ENCODE measurements at places on chromosomes 1 and 21.

DNA sequence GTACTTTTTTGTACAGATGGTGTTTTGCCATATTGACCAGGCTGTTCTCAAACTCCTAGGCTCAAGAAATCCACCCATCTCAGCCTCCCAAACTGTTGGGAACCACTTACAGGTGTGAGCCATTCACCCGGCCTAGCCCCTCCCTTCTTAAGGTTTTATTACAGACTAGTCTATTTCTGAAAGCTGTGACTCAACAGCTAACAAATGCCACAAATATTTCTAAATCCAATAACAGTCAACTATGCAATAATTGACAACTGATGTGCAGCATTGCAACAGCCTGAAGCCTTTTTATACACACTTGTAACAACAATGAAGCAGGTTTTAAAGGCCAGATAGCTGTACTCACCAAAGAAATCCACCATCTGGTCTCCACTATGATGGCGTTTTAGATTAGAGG lies 51.4 kb downstream of the GRIK1 start:
- no peak overlapping the region for H3K27ac ChIP-seq
- H3K4me1 ChIP-seq = no peaks in the 10 kb centered on the region
- H3K27me3 ChIP-seq = no peaks in the 10 kb centered on the region
- no peaks in the 10 kb centered on the region for H3K36me3 ChIP-seq
- no peak for DNase-seq

- H3K27me3 ChIP-seq = peaks cover 15% of the 10 kb centered on the region
- H3K36me3 ChIP-seq = peaks cover 48% of the 10 kb centered on the region
- DNase-seq = peak; percentile 94
- H3K4me3 ChIP-seq = peak overlapping the region; percentile 93
- peaks cover 43% of the 10 kb centered on the region for H3K4me1 ChIP-seq
These were observed 596 bp downstream of the CD247 start for GRCh38 chr1:167517535-167518330.

DNA sequence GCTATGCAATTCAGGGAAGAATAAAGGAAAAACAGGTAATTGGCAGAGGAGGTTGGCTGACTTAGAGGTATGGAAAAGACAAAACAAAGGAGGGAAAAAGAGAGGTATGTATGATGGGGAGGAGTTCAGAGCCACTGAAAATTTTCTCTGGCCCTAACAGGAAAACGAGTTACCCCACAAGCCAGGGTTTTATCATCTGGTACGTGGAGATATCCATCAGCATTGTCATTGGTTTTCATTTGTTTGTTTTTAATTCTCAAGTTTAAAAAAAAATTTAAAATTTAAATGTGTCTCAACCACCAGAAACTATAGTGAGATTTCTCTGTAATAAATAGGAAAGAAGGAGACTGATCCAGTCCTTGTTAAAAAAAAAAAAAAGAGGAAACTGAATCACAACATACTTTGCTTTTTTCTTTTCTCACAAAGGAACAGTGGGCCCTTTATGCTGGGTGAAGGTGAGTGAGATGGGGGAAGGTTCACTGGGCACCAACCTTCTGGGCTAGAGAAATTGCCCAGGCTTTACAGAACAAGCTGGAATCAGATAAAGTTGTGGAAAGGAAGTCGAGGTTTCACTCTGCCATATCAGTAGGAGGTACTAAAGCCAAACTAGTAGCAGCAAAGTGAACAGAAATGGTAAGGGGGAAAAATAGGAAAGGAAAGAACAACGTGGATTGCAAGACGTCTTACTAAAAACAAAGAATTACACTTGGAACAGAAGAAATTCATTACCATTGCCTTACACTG lies 2.7 kb downstream of the IFNAR2 start:
- peak overlapping the region; percentile 93 for H3K27ac ChIP-seq
- no peaks in the 10 kb centered on the region for H3K27me3 ChIP-seq
- H3K4me1 ChIP-seq = peaks cover 54% of the 10 kb centered on the region
- H3K36me3 ChIP-seq = peaks cover 41% of the 10 kb centered on the region
- peak overlapping the region; percentile 93 for H3K4me3 ChIP-seq

DNA sequence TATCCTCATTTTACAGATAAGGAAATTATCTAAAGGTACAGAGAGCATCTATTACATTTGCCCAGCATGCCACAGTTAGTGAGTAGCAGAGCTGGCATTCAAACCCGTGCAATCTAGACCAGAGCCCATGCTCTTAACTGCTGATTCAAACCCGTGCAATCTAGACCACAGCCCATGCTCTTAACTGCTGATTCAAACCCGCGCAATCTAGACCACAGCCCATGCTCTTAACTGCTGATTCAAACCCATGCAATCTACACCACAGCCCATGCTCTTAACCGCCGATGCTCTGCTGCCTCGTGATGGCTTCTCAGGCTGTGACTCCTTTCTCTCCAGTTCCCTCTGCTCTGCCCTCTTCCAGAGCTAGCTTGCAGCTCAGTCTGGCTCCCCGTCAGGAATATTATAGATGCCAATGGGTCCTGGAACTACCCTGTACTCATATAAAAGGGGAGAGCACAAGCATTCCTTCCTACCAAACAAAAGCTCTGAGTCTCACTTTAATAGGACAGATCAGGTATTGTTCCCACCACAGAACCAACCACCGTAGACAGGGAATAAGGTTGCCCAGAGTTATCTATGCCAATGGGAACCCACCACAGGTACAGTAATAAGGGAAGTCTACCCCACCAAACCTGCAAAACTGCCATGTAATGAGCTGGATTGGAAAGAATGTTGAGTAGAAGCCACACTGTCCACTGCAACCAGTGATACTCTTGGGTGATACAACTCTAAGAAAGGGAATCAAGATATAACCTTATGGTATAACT lies 78.4 kb downstream of the SMYD3 start:
- peaks cover 14% of the 10 kb centered on the region for H3K4me1 ChIP-seq
- no peak overlapping the region for H3K27ac ChIP-seq
- H3K36me3 ChIP-seq = peaks cover 8% of the 10 kb centered on the region
- peak; percentile 71 for DNase-seq
- H3K27me3 ChIP-seq = no peaks in the 10 kb centered on the region

DNA sequence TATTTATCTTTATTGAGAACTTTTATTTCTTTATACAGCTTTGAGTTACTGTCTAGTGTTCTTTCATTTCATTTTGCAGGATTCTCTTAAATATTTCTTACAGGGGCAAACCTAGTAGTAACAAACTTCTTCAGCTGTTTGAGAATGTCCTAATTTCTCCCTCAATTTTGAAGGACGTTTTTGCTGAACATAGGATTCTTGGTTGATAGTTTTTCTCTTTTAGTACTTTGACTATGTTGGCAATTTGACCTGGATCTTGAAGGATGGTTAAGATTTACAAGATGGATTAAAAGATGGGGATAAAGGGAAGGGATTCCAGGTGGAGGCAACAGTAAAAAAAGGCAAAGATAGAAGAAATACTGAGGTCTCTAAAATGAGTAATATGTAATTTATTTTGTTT lies 38.9 kb downstream of the XPR1 start:
- no peak overlapping the region for H3K4me3 ChIP-seq
- H3K27ac ChIP-seq = no peak overlapping the region
- H3K27me3 ChIP-seq = no peaks in the 10 kb centered on the region
- peaks cover 40% of the 10 kb centered on the region for H3K36me3 ChIP-seq

DNA sequence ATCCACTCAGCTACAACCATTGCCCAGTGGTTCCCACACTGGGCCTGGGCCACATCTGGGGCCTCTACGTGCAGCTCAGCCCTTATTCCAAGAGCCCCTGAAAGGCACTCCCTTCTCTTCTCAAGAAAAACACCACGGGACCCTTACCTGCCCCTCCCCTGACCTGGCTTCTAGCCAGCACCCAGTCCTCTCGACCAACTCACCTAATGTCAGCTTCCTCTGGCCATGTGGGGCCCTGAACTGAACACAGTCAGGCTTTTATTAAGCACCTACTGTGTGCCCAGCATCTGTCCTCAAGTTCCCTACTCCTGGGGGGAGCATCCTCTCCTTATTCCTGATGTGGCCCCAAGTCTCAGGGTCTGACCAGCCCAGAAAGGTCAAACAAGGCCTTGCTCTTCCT lies 208.4 kb downstream of the MATN1 start:
- H3K4me1 ChIP-seq = no peaks in the 10 kb centered on the region
- H3K27ac ChIP-seq = no peak overlapping the region
- no peak for DNase-seq
- no peak overlapping the region for H3K4me3 ChIP-seq

DNA sequence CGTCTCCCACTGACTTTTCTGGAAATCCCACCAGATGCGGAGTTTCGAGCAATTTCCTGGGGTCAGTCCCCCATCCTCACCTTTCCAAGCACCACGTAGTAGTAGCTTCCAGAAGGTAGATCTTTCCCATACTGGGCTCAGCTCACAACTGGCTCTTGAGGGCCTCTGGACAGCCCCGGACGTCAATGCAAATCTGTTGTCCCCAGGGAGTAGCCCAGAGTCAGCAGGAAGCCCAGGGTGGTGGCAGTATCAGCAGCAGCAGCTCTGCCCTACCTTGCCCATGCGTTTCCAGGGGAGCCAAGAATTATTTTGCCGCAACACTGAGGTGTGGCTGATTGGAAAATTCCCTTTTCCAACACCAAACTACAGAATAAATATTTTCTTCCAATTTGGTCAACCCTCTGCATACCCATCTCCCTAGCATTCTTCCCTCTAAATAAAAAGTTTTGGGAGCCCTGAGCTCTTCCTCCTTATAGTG lies 70.3 kb downstream of the CD46 start:
- H3K27ac ChIP-seq = peak overlapping the region; percentile 85
- peak overlapping the region; percentile 90 for H3K4me3 ChIP-seq
- H3K27me3 ChIP-seq = no peaks in the 10 kb centered on the region
- peaks cover 41% of the 10 kb centered on the region for H3K36me3 ChIP-seq
- DNase-seq = no peak
- H3K4me1 ChIP-seq = peaks cover 67% of the 10 kb centered on the region

- H3K27me3 ChIP-seq = no peaks in the 10 kb centered on the region
- no peak overlapping the region for H3K4me3 ChIP-seq
- peaks cover 22% of the 10 kb centered on the region for H3K36me3 ChIP-seq
These were observed 176.2 kb downstream of the PGBD5 start for GRCh38 chr1:230249695-230250480.

- DNase-seq = no peak
- H3K27me3 ChIP-seq = peaks cover 11% of the 10 kb centered on the region
- no peaks in the 10 kb centered on the region for H3K36me3 ChIP-seq
- no peak overlapping the region for H3K4me3 ChIP-seq
These were observed 61.2 kb downstream of the KCNN3 start for GRCh38 chr1:154808909-154809262.

- no peak overlapping the region for H3K4me3 ChIP-seq
- H3K27me3 ChIP-seq = no peaks in the 10 kb centered on the region
- H3K36me3 ChIP-seq = peaks cover 73% of the 10 kb centered on the region
- peaks cover 60% of the 10 kb centered on the region for H3K4me1 ChIP-seq
- DNase-seq = no peak
These were observed 41.9 kb downstream of the RCSD1 start for GRCh38 chr1:167671727-167672511.

GRCh38 chr1:197521118-197521739 lies 253.2 kb downstream of the CRB1 start:
- H3K4me1 ChIP-seq = peaks cover 4% of the 10 kb centered on the region
- H3K27me3 ChIP-seq = no peaks in the 10 kb centered on the region
- H3K4me3 ChIP-seq = no peak overlapping the region

DNA sequence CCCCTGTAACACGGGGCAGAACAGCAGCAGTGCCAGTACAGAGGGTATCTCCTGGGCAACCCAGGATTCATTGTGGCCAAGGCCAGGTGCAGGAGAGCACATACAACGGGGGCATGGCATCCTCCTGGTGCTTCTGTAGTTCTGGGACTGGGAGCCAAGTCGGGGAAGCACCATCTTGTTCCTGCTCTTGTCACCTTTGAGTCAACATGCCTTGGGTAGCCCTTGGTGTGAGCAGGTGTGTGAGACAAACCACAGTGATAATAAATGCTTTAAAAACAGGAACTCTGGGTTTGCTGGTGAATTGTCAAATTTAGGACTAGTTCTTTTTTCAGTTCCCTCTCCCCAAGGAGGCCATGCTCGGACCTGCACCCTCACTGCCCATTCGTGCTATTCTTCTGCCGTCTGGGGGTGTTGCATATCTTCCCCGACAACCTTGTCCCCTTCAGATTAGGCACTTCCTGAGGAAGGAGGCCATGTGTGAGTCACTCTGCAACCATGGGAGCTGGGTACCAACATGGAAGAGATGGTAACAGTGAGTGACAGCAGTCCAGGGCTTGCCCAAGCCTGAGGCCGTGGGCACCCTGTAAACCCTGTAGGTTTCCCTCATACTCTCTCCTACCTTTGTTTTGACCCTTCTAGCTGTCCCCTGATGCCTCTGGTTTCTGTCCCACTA lies 150.2 kb downstream of the GRIK3 start:
- no peaks in the 10 kb centered on the region for H3K4me1 ChIP-seq
- no peak overlapping the region for H3K27ac ChIP-seq
- no peak for DNase-seq
- H3K36me3 ChIP-seq = no peaks in the 10 kb centered on the region

GRCh38 chr1:19445417-19446342 lies 39.7 kb downstream of the CAPZB start:
- peaks cover 21% of the 10 kb centered on the region for H3K36me3 ChIP-seq
- H3K4me3 ChIP-seq = no peak overlapping the region
- no peaks in the 10 kb centered on the region for H3K27me3 ChIP-seq
- DNase-seq = no peak
- peaks cover 34% of the 10 kb centered on the region for H3K4me1 ChIP-seq
- no peak overlapping the region for H3K27ac ChIP-seq

DNA sequence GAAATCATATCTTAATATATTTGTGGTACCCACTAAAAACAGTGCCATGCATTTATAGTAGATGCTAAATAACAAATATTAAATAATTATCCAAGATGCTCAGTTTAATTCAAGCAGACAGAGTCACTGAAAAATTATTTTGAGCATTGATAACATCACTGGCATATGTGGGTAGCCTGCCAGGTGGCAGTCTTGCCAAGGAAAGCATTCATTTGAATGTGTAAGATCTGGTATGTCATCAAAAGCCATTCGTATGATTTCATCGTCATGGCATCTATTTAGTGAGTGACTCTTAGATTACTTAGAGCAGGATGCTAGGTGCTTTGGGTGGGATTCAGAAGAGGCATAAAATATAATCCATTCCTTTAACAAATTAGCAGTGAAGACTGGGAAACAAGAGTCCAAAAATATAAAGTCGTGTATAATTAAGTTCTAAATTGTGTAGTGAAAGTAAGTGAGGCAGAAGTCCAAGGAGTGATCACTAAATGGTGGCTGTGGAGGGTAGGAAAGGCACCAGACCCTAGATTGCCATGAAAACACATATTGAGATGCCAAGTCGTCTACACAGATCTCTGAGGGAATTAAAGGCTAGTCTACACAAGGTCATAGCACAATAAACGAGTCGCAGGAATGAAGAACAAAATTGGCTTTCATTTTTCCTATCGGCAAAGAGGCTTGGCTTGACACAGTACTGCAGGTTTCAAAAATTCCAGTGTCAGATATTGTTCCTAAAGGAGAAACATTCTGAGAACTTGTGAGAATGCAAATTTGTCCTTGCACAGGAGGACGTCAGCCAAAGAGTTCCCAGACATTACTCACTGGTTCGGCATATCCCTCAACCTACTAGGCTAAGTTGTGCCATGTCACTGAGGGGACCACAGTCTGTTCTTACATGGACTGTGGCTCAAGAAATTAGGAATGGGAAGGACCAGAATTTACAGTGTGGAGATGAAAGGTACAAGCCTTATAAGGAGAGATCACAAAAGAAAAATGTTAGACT lies 130.8 kb downstream of the LYPLAL1 start:
- DNase-seq = no peak
- H3K36me3 ChIP-seq = no peaks in the 10 kb centered on the region
- no peaks in the 10 kb centered on the region for H3K4me1 ChIP-seq
- no peaks in the 10 kb centered on the region for H3K27me3 ChIP-seq
- no peak overlapping the region for H3K27ac ChIP-seq
- no peak overlapping the region for H3K4me3 ChIP-seq

- DNase-seq = no peak
- peaks cover 3% of the 10 kb centered on the region for H3K27me3 ChIP-seq
- H3K36me3 ChIP-seq = no peaks in the 10 kb centered on the region
These were observed 64.5 kb downstream of the LRRC40 start for GRCh38 chr1:70140894-70141293.

Measured in T-helper 2 cell treated with Interferon-gamma antibody and Interleukin-4, amounts not matched to agents 5 μg/mL and 100 μg/mL, for 36 hours (primary cell).